ENCODE measurements at places on chromosomes 1 and 21.
A peak's percentile ranks its signal among the peaks of the same experiment; 100 is the strongest.

GRCh38 chr21:14672466-14672865 lies 126.4 kb upstream of the SAMSN1 start:
- DNase-seq, result no peak

GRCh38 chr21:29064850-29065481 lies 8.5 kb downstream of the CCT8 start:
- DNase-seq, result no peak

- no peak for DNase-seq
Observed at GRCh38 chr1:31562707-31563360, 13.5 kb upstream of the TINAGL1 start.

DNA sequence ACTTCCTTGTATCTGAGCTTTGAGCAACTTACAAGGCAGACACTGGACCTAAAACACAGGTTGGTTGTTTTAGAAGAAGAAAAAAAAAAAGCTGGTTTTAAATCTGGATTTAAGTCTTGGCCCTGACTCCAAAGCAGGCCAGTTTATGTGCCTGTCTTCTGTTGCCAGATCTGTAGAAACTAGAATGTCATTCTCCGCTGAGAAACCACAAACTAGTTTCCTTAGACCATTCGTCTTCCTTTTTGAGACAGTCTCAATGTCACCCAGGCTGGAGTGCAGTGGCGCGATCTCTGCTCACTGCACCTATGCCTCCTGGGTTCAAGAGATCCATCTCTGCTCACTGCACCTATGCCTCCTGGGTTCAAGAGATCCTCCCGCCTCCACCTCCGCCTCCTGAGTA lies 33.9 kb downstream of the APP start:
- no peak for DNase-seq

GRCh38 chr21:45891388-45892155 lies 90.0 kb upstream of the COL6A1 start:
- DNase-seq, result no peak

- no peak for DNase-seq
Observed at GRCh38 chr1:52296345-52296744, 69.7 kb downstream of the CC2D1B start.

DNA sequence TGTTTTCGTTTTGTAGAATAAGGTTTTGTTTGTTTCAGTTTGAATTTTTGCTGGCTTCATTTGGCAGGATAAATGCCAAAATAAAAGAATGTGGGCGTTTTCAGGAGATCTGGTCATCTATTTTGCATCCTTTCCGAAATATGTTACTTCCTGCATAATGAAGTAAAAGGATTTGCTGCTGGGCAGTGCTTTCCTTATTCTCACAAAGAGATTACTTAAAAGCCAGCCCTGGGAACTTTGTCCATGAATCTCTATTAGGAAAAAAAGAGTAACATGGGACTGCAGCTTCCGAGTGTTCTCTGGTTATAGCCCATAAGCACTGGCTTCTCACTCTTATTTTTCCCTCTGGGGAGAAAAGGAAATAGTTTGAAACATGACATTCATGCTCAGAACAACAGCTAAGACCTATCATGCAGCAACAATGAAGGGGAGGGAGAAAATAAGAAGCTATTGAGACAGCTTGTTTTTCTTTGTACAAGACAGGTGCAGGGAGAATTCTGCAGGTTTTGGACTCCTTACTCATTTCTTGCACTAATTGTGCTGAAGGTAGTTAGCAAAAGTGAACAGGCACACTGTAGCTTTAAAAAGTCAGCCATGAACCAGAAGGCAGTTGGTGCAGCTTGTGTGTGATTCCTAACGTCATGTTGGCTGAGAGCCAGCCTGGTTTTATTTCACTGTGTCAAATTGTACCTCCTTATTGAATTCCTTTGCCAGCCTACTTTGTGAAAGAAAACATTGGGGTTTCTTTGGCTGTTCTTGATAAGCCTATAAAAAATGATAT lies at the start of gene SAMD13:
SAMD13 (plus strand) TSS at position 705 of the 781 bp plus-strand sequence. CDS start 1,527 bp downstream, outside the sequence.
- peak; percentile 74 for DNase-seq

GRCh38 chr1:98084188-98084587 lies 163.4 kb upstream of the DPYD start:
- DNase-seq, result no peak

GRCh38 chr1:232578651-232579195 lies 51.2 kb downstream of the SIPA1L2 start:
- DNase-seq, result no peak

DNA sequence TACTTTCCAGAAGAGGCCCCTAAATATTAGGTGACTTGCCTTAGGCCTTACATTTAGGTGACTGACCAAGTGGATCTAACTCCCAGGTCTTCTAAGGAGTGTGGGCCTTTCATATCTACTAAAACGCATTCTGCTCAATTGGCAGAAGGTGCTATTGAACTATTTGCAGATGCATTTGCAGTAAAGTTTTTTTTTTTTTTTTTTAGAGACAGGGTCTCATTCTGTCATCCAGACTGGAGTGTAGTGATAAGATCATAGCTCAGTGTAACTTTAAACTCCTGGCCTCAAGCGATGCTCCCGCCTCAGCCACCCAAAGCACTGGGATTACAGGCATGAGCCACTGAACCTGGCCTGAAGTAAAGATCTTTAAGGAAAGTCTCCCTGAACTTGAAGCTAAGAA lies 13.0 kb upstream of the ACBD6 start:
- DNase-seq, result no peak

DNA sequence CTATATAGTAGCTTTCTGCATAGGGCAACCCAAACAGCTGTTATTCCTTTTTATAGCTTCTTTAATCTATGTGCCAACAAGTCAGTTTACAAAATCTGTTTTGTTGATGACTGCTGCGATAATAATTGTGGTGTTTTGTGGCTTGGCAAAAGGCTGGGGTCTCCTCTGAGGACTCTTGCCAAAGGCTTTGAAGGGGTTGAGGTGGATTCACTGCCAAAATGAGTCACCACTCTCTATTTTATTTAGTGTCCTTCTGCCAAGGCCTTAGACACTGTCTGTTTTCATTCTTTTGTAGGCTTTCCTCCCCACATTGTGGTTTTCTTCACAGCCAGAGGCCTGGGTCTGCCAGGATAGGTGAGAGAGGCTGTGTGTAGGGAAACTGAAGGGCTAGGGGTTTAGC lies 161.8 kb downstream of the NFIA start:
- DNase-seq, result no peak

- DNase-seq, result no peak
Observed at GRCh38 chr1:219317762-219318353, 144.2 kb downstream of the LYPLAL1 start.

GRCh38 chr21:28540514-28540913 lies 452.2 kb downstream of the LTN1 start:
- no peak for DNase-seq
